Sciatic nerve (tissue), 2 donors: ENCODE measurements at places on chromosomes 7 and 10. TPM values are rescaled to one million over a fixed set of nuclear protein-coding genes. Genes with fewer than 3 reads are reported as not detected.

DNA sequence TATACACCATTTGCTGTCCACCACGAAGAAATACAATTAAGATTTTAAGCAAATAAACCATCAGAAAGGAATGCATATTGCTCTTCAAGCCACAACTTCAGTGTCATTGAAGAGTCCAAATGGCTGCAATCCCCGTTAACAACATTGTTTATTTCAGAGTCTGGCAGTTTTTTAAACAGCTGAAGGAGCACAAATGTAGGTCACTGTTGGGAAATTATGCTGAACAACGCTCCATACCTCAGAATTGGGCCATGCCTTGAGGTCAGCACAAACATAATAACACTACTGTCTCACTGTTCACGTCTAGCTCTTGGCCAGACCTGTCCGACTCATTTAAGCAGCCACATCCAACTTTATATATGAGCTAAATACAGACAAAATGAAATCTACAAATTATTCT, 453.9 kb upstream of the GHITM start:
- DNase-seq = no peak

- DNase-seq = no peak
These were observed 35.9 kb upstream of the CYP2C9 start for GRCh38 chr10:94902570-94902969.

GRCh38 chr10:101080933-101081931, 19.4 kb downstream of the KAZALD1 start:
- no peak for DNase-seq

DNA sequence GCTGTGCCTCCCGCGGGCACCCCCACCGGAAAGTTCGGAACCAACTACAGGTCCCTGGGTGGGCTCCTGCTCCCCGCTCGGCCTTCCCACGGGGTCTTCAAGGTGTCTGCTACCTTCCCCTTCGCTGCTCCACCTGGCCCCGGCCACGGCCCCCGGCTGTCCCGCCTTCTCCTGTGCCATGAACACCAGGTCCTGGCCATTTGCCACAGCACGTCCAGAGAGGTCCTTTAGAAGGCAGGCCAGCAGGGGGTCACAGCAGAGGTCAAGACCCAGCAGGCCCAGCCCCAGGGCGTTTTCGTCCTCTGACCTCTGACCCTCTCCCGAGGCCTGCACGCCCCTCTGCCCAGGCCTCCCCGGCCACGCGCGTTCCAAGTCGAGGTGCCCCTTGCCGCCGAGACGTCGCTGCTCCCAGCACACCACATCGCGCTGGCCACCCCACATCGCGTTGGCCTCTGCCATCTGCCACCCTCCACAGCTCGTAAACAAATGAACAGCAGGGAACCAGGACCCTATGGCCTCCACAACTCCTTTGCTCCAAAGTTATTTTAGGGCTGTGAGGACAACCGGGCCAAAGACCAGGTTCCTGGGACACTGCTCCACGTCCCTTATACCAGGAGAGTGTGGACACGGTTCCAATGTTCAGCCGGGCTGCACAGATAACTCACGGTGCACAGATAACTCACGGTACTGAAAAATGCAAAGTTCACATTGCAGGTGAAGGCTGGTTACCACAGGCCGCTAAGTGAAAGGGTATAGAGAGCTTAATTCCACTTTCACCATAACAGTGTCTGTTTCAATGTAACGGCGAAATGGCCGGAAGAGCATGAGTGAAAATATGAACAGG, 74.3 kb downstream of the CFAP46 start:
- DNase-seq = peak; percentile 49

DNA sequence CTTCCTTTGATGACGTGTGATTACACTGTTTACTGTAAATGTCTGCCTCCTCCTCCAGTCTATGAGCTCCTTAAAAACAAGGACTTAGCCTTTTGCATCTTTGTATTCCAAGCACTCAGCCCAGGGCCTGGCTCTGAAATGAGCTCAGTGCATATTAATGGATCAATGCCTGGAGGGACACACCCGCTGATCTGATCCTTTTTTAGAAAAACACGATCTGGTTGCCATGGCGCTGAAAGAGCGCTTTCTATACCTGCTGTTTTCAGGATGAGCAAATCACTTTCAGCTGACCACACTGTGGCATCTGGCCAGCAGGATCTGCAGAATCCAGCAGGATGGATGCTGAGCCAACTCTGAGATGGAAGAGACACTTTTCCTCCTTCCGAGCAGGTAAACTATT, 37.8 kb upstream of the GARS1 start:
- no peak for DNase-seq

DNA sequence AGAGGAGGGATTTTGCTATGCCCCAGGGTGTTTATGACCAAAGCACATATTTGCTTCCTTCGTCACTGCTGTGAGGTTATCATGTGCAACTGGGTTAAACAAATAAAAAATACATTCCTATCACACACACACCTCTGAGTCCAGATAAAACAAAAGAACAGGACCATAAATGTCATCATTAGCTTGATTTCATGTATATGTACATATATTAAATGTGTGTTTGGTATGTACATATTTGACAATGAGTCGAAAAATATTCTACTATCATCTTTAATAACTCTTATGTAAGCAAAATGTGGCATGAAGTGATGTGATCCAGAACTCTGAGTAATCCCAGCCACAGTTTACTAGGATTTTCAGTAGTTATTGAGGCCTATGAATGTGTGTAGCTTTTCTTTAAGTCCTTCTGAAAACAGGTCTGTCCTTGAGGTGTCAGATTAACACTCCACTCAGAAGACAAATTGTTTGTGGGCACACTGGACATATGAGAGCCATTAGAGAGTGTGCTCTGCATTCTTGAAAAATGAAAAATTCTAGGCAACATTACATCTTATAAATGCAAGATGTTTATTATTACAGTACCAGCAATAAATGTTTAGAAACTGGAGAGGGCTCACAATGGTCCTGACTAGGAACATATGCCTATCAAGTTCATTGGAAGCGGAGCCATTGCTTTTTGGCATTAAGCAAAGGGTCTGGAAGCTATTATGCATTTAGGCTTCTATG, 335.1 kb upstream of the SEMA3A start:
- no peak for DNase-seq

- DNase-seq = peak; percentile 60
These were observed 14.0 kb upstream of the RALA start for GRCh38 chr7:39609113-39609934.

DNA sequence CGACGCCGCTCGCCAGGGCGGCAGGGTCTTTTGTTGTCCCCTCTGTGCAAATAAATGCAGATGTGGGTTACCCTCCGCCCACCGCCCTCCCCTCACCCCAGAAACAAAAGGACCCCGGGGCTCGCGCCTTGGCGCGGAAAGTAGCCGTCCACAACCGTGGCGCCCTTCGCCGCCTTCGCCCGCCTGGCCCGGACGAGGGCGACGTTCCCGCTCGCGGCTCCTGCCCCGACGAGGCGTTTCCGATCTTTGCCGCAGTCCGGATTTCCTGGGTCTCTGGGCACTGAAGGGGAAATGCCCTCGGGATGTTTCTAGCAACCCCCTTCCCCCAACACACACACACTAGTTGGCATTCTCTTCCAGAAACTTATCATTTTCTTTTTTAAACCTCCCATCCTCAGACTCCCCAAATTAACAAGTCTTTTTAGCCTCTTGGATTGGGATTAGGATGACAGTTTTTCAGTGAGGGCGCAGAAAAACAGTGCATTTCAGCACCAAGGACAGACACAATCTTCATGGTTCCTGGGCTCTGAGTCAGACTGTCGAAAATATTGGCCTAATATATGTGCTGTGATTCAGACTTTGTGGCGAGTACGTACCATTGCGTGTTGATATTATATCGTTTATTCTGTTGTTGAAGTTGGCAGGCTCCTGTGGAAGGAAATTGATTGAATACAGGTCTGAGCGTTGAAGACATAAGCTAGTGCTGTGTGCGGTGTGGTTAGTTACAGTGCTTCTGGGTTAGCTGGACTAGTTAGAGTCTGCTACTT, 771 bp downstream of the PHYHIPL start:
- DNase-seq = no peak

GRCh38 chr10:101775273-101776160, at the start of gene FGF8:
TSS of gene FGF8 (minus strand) at chr10:101776114. CDS start at chr10:101775900, 214 bp downstream.
- DNase-seq = no peak

DNA sequence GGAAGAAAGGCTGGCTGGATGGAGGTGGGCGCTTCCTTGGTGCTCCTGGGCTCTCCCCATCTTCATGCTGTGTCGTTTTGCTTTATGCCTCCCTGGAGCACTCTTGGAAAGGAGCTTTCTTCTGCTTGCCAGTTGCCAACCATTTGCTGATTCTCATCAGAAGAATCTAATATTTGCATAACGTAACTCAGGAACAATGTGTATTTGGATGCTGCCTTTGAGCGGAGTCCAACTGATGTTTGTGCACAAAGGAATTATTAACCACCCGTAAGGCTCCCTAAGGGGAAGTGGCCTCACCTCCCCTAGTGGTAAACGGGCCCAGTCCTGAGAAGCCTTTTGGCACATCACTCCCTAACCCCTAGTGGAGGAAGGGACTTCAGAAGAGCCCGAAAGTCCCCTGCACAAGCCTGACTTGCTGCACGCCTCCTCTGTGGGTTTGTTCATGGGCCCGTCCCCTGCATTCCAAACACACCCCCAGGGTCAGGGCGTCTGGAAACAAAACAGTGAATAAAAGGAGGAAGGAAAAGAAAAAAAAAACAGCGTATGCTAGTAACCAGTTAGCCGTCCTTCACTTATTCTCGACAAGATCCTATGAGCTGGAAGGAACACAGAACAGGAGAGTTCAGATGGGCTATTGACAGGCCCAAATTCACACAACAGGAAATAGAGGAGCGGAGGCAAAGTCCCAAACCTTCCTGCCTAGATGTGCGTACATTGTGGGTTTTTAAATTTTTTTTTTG, 602.2 kb downstream of the LRMDA start:
- no peak for DNase-seq

GRCh38 chr7:126803060-126803665, 449.6 kb downstream of the GRM8 start:
- no peak for DNase-seq

DNA sequence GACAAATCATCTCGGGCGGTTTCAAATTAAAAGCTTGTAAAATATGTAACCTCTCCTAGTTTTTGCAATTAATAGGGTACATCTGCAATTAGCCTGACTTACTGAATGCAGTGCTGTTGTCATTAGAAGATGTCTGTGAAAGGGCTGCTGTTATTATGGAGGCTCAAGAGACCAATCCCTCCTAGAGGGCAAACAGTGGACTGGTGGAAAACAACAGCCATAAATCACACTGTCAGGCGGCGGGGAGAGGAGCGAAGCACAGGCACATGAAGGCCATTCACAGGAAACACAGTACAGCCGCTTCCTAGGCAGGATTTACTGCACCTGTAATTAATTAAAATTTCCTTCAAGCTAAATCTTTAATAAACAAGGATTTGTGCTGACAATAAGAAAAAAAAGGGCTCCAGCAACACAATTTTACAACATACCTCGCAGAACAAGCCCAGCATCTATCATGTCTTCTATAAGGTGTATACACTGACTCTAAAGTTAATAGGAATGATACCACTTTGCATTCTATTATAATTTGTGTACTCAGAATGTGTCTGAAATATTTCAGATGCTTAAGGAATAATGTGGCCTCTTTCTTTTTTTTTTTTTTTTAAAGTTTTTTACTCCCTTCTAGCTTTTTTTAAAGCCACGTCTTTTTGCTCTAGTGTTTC, 50.7 kb downstream of the ERCC6 start:
- no peak for DNase-seq

GRCh38 chr10:60679388-60679990, 98.8 kb upstream of the CDK1 start:
- no peak for DNase-seq

DNA sequence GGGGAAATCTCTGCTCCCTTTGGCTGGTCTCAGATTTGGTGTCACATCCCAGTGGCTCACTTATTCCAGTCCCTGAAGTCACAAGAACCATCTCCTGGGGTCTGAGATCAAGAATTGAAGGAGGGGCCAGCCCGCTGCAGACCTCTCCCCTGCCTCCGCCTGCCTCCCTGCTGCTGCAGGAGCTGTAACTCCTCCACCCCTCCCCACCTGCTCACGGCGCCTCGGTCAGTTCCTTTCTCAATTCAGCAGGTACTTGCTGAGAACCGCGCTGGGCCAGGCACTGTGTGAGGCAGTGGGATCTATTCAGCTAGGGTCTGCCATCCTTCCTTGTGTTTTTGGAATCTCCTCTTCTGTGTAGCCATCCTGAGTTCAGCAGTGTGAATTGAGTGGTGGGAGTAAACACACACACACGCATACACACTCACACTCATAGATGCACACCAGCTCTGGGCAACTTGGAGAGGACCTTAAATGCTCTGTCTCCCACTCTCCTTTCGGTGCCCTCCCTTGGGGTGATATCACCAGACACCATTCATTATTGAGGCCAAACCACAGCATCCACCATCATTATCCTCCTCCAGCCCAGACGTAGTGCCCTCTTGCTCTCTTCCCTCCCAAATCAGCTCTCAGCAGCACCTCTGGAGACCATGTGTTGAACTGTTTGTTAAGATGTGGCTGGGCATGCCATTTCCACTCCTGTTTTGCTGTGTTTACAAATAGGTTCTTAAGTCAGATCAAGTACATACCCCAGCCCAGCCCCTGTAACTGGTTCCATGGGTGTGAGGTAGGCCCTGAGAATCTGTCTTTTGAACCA, 22.0 kb upstream of the ANKRD2 start:
- no peak for DNase-seq

GRCh38 chr7:106604303-106604924, 56.5 kb downstream of the CCDC71L start:
- DNase-seq = no peak

- DNase-seq = no peak
These were observed 79.6 kb downstream of the SH3PXD2A start for GRCh38 chr10:103775776-103776175.

DNA sequence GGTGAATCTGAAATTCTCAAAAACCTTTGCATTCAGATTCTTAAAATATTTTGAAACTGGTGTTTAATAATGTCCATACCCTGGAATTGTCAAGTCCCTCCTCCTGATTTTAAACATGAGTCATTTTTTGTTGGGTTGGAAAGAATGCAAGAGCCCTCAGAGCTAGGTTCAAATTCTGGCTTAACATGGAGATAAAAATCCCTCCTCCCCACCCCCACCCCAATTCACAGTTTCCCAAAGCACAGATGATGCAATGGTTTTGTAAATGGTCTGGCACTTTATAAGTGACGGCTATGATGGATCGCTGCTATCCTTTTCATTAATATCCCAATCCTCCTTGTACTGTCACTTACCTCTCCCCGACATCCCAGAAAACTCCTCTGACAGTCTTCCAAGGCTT, 332.8 kb downstream of the PLXNA4 start:
- no peak for DNase-seq

DNA sequence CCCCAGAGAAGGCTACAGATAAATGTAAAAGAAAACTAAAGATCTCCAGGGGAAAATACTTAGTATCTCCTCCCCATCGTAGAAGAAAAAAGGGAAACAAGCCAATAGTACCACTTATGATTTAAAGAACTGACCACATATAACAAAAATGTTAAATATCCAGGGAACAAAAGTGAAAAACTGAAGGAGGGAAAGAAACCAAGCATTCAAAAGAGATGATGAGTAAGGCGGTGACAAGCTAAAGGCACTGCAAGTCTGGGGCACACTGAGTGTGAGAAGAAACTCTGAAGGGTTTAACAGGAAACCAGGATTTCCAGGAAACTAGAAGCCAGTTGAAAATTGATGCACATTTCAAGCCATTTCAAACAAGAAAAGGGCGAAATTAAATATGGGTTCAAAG, 226.3 kb downstream of the AHR start:
- DNase-seq = no peak

GRCh38 chr10:93406364-93407145, 75.6 kb downstream of the MYOF start:
- no peak for DNase-seq

- DNase-seq = no peak
These were observed 216.5 kb downstream of the PLXNA4 start for GRCh38 chr7:132359743-132360142.

Gene CACNB2
- total RNA-seq = 1.2 TPM

Gene MYL10
- total RNA-seq = not detected

Gene AGBL3
- 5.3 TPM for total RNA-seq

Gene ATOH7
- 0.22 TPM for total RNA-seq

Gene IFIT3
- total RNA-seq = 25.5 TPM

Gene MSRB2
- total RNA-seq = 16.4 TPM
